ENCODE measurements at places on chromosomes 2 and 18.
A peak's percentile ranks its signal among the peaks of the same experiment; 100 is the strongest.

- DNase-seq: no peak
Measured at GRCh38 chr18:22591222-22591621, 173.5 kb upstream of the CTAGE1 start.

DNA sequence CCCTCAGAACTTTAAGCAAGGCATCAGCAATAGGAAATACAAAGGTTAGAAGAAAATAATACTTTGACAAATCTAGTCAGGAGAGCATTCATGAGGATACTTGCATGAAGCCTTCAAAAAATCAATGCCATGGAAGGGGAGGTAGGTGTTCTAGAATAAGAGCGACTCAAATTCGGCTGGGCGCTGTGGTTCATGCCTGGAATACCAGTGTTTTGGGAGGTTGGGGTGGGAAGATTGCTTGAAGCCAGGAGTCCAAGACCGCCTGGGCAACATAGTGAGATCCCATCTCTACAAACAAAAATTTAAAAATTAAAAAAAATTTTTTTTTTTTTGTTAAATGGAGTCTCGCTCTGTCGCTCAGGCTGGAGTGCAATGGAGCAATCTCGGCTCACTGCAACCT lies 21.8 kb downstream of the GBX2 start:
- no peak for DNase-seq

- DNase-seq: no peak
Measured at GRCh38 chr2:161245671-161246070, 62.6 kb upstream of the PSMD14 start.

DNA sequence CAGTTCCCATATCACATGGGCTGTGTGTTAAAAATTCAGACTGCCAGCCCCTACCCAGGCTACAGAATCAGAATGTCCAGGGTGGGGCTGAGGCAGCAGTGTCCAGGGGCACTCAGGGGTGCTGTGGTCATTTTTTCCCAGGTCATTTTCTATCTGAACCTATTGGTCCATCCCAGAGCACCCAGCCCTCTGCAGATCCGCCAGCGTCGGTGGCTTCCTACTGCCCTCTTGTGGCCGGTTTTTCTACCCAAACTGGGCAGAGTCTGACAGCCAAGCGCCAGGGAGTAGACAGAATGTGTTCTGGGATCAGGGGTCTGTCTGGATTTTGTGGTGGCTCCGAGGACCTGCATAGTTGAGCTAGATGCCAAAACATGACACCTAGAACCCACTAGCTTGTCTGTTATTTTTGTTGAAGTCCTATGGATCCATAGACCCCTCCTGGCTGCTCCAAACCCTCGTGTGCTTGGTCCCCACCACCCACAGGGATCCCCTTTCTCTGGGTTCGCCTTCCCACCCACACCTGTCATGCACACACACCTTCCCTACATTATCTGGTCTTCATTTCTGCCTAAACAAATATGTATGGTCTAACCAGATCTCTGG lies 34.1 kb upstream of the RMDN2 start:
- DNase-seq: peak; percentile 3
